NCI-H524 treated with DMSO at 0.1 percent for 48 hours (cell line): ENCODE measurements at places on chromosomes 3 and 15.

DNA sequence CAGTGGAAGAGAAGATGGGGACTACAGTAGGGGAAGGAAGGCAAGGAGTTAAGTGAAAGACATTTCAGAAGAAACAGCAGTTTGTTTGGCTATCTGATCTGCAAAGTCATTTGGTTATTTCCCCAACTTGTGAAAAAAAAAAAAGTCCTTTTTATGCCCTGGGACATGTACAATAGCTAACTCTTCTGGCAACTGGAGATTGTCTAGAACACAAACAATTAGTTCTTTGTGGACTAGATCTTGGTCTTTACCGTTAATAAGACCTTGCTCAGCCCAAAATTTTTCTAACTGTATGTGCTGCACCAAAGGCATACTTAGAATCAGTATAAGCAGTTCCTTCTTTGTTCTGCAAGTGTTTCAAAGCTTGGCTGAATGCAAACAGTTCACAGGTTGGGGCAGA, 103.5 kb upstream of the NECTIN3 start:
- no peak for DNase-seq

DNA sequence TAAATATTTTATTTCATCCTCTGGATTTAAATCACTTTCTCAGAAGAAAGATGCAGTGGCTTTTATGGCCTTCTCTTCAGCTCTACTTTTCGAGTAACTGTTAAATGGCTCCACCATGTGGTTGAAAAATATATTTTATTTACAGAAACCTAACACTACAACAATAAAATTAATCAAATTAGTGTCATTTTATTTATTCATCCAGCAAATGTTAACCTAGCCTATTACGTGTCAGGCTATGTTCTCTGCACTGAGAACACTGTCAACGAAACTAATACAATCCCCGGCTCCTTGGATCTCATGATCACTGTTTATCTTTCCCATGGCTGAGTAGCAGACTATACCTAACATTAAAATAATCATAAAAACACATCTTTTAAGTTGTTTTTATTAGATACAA, 148.0 kb upstream of the OSTN start:
- no peak for DNase-seq

DNA sequence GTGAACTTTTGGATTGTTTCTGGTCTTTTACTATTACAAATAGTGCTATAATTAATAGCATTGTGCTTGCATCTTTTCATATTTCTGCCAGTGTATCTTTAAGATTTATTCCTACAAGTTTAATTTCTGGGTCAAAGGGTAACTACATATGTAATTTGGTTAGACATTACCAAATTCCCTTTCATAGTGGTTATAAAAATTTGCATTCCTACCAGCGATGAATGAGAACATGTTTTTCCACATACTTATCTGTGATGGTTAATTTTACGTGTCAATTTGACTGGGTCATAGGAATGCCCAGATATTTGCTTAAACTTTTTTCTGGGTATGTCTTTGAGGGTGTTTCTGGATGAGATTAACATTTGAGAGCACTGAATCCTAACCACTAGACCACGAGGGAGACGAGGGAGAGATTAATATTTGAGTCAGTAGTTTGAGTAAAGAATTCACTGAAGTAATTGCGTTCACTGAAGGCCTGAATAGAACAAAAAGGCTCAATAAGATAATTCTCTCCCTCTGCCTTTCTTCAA, 132.3 kb upstream of the NEO1 start:
- DNase-seq = no peak

- DNase-seq = no peak
Measured at GRCh38 chr15:40498418-40498817, 27.6 kb downstream of the CHST14 start.

DNA sequence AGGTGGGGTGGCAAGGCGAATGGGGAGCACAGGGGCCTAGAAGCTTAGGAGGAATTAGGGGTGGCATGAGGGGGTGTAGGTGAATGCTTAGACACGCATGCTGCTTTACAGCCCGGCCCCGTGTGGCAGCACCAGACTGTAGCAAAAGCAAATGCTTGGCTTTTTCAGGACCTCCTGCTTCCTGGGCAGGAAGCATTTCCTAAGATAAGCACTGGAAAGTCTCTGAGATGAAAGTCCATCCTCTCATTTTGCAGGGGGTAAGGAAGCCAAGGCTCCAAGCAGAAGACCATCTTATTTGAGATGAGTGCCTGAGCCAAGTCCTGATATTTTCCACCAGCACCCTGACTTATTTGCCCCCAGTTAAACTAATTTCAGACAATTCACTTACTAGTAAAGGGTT, 12.9 kb downstream of the SSUH2 start:
- no peak for DNase-seq

- no peak for DNase-seq
Measured at GRCh38 chr15:41487381-41487780, 6.3 kb upstream of the ITPKA start.

GRCh38 chr3:182605882-182606611, 187.3 kb upstream of the ATP11B start:
- DNase-seq = no peak

DNA sequence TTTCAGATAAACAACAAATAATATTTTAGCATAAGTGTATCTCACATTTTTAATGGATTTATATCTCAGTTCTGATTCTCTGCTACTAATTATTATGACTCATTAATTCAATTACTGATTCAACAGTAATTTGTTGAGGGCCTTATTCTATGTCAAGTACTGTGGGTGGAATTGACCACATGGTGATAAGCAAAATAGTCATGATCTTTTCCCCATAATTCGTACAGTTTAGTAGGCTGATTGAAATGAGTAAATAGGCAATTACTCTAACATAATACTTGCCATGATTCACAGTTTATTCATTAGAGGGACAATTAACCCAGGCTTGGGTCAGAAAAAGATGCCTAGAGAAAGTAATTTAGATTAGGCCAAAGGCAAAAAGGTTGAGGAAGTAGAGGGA, 60.9 kb upstream of the SLC4A7 start:
- no peak for DNase-seq

GRCh38 chr15:92244703-92245102, 149.0 kb upstream of the ST8SIA2 start:
- DNase-seq = no peak
